ENCODE measurements at places on chromosomes 11 and 22.

DNA sequence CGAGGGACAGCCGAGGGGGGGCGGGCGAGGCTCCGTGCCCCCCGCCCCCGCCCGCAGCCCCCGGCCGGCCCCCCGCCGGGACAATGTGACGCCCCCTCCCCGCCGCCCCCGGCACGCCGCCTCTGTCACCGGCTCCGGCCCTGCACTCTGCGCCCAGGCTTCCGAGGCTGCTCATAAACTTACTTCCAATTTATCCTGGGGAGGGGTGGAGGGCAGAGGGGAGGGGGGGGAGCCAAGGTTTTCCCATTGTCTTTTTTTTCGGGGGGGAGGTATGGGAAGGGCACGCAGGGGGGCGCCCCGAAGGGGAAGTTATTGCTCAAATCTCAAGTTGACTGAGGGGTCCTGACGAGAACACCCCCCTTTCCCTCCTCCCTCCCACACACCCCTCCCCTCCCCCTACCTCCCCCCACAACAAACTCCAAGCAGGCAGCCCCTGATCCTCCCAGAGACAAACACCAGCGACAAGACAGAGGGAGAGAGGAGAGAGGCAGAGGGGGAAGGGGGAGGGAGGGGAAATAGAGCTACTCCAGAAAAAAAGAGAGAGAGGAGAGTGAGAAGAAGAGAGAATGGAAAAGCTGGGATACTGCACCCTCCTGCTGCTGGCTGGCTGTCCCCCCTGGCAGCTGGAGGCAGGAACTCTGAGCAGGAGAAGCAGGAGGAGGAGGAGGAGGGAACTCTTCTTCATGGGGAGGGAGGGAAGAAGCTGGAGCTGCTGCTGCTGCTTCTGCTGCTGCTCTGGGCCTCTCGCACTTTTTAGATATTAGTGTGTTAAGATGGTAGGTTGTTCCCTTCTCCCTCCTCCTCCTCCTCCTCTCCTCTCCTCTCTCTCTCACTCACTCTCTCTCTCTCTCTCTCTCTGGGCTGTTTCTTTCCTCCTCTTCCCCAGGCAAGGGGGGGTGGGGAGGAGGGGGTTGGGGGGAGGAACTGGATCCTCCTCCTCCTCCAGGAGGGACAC, 631 bp downstream of the PHF21A start:
- peak; percentile 2 for DNase-seq

GRCh38 chr11:3102641-3102921, 45.4 kb upstream of the CARS1 start:
- DNase-seq: no peak

DNA sequence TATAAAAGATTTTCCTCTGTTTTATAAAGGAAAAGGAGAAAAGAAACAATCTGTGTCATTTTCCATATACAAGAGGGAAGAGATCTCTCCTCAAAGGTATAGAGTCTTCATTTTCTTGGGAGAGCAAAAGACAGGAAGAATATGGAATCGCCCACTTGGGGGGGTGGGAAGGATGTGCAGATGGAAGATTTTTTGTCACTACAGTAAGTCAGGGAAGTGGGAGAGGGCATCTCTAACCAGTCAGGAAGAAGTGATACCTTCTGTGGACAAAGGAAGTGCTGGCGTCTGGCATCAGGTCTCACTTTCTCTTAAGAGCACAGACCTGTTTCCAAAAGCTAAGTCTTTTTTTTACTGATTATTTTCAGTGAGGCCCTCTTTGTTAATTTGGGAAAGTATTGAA, 1.4 kb downstream of the PRR14L start:
- no peak for DNase-seq

GRCh38 chr22:30324014-30324730, 2.6 kb downstream of the TBC1D10A start:
- DNase-seq: no peak

GRCh38 chr11:61922539-61922938, 5.2 kb upstream of the RAB3IL1 start:
- DNase-seq: no peak

DNA sequence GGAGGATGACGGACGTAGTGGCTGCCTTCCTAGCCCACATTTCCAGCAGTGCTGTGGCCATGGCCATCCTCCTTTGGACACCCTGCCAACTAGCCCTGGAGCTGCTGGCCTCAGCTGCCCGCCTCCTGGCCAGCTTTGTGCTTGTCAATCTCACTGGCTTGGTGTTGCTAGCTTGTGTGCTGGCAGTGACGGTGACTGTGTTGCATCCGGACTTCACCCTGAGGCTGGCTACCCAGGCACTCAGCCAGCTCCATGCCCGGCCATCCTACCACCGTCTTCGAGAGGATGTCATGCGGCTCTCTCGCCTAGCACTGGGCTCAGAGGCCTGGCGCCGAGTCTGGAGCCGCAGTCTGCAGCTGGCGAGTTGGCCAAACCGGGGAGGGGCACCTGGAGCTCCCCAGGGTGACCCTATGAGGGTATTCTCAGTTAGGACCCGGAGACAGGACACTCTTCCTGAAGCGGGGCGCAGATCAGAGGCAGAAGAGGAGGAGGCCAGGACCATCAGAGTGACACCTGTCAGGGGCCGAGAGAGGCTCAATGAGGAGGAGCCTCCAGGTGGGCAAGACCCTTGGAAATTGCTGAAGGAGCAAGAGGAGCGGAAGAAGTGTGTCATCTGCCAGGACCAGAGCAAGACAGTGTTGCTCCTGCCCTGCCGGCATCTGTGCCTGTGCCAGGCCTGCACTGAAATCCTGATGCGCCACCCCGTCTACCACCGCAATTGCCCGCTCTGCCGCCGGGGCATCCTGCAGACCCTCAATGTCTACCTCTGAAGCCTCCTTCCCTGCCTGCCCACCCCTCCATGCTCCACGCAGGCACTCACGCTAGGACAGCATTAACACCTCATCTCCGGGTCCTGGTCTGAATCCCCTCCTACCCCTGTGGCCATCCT, 1.6 kb downstream of the RNF26 start:
- no peak for DNase-seq

- DNase-seq: no peak
Observed at GRCh38 chr11:110074499-110074898, 18.7 kb upstream of the ZC3H12C start.

DNA sequence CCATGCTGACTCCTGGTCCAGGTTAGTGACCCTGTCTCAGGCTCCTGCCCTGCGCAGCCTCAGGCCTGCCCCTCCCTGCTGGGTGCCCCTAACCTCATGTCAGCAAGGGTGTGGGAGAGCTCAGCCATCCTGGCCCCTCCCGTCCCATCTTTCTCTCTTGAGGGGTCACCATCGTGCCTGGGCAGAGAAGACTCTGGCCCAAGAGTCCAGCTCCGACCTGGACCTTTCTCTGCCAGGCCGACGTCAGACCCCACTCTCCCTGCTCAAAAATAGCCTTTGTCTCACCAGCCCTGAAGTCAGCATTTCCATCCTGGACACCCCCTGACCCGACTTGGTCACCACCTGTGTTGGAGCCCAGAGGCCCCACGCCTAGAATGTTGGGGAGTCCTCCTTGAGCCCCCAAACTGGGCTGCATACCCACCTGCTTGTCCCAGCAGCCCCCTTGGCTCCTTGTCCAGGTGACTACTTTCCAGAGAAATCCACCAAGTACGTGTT, 4.9 kb downstream of the SCGB1C1 start:
- DNase-seq: no peak

DNA sequence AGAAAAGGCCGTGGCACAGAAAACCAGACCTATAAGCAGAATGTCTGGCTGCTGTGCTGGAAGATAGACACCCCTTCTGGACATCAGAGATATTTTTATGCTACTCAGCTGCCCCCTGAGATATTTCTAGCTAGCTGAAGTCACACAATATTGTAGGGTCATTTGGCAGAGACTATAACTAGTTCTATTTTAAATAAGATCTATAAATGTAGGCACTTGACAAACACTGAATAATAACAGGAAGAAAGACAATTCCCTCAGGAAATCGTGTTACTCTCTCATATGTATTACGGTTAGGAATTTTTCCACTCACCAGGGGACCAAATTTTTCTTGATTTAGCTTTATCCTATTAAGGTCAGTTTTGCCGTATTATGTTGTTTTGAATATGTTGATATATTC, 845.4 kb downstream of the OPCML start:
- no peak for DNase-seq

- DNase-seq: no peak
Observed at GRCh38 chr11:8248786-8249185, 14.9 kb downstream of the LMO1 start.

- DNase-seq: no peak
Observed at GRCh38 chr11:115766561-115766960, 262.3 kb upstream of the CADM1 start.

DNA sequence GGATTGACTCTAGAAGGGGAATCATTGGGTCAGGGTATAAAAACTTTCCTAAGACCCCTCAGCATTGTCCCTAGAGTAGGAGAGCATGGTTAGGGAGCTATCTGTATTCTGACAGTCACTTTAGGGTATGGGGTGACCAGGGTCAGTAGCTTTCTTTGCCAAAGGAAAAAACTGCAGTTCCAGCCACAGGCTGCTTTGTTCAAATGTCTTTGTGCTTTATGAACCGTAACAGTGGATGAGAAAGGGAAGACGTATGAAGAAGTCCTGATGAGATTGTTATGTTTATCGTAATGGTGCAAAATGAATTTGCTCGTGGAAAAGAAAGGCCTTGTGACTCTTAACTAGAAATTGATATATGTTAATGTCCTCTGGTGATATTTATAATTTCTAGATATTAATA, 30.0 kb downstream of the CYB5R2 start:
- no peak for DNase-seq

DNA sequence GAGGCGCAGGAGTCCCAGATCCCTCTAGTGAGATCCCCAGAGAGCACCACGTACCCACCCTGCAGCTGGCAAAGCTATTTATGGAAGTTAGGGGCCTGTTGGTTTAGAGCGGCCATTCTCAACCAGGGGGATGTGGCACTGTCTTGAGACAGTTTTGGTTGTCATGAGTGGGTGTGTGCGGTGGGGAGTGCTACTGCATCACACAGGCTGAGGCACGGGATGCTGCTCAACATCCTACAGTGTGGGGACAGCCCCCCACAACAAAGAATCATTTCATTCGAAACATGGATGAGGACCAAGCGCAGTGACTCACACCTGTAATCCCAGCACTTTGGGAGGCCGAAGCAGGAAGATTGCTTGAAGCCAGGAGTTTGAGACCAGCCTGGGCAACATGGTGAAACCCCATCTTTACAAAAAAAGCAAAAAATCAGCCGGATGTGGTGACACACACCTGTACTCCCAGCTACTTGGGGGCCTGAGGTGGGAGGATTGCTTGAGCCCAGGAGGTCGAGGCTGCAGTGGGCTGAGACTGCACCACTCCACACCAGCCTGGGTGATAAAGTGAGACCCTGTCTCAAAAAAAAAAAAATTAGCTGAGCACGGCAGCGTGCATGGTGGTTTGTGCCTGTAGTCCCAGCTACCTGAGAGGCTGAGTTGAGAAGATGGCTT, 28.2 kb downstream of the GGT5 start:
- DNase-seq: no peak

GRCh38 chr22:32810555-32811133, 9.1 kb downstream of the TIMP3 start:
- DNase-seq: no peak

DNA sequence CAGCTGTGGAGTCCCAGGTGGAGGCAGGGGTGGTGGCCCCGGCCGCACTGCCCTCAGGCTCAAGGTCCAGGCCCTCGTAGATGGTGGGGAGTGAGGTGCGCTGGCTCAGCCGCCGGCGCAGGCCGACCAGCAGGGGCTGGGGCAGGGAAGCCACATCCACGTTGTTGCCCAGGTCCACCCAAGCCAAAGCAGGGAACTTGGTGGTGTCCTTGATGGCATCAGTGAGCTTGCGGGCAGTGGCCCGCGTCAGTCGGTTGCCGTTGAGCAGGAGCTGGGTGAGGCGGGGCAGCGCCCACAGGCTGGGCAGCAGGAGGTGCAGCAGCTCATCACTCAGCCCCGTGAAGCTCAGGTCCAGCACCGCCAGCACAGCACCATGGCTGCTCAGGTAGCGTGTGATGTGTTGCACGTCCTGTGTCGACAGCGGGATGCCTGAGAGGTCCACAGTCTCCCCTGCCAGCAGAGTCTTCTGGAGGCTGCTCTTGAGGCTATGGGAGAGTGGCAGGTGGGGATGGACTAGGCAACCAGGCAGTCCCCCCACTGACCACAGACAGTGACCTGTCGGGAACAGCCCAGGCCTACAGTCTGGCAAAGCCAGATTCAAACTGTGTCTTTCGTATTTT, 6.8 kb downstream of the LRRC75B start:
- no peak for DNase-seq

DNA sequence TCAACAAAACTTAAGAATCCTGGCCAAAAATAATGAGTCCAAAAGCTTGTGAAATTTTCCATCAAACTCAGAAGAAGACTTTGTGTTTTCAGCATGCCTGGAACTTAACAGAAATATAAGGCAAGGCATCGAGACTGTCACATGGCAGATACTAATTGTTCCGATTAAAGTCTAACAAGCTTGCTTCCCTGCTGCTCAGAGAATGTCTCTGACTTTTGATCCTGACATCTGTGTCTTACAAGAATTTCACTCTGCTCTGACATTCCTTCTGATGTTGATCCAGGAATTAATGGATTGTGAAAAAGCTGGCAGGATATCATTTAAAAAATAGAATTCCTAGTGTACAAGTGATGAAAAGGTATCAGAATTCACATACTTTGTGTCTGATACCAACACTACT, 170.2 kb downstream of the DCDC1 start:
- no peak for DNase-seq

DNA sequence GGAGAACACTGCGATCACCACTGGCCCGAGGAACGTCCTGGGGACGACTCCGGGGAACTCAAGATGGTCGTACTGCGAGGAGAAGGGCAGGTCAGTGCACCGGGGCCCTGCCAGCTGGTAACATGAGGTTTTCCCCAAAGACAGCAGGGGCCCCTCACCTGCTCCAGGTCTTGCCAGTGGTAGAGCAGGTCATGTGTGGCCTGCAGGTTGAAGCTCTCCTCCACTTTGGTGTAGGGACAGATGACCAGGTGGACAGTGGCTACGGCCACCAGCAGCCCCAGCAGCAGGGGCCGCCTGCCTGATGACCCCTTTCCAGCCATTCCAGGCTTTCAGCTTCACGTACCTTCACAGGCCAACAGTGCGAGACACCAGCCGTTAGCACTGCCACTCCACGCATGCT, 4.8 kb downstream of the ALG12 start:
- DNase-seq: no peak

DNA sequence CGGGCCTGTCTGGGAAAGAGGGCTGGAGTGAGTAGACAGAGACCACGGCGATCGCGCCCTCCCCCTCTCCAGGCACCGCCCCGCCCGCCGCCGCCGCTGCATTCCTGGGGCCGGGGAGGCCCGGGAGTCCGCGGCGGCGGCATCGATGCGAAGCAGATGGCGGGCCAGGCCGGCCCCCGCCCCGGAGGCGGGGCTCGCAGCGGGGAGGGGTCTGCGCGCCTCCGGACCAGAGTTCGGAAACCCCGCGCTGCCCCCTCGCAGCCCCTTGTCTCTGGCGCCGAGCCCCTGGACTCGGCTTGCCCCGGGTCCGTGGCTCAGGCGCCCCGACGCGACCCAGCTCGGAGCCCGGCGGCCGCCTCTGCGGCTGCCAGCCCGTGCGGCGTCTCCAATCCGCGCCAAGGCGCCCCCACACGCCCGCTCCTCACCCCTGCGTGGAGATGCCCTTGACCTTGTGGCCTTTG, 1.3 kb downstream of the SCARF2 start:
- no peak for DNase-seq

GRCh38 chr11:113405724-113406478, 18.3 kb downstream of the ANKK1 start:
- no peak for DNase-seq

GRCh38 chr11:43920598-43921419, 21.6 kb upstream of the C11orf96 start:
- DNase-seq: no peak
